ENCODE measurements at places on chromosomes 7 and 10. TPM values are rescaled to one million over a fixed set of nuclear protein-coding genes. Genes with fewer than 3 reads are reported as not detected.

The PSD gene
- total RNA-seq = 0.72 TPM

The SLC26A3 gene
- not detected for total RNA-seq

The AGAP9 gene
- total RNA-seq = 8.3 TPM

The CUZD1 gene
- 0.59 TPM for total RNA-seq

The CYP3A4 gene
- not detected for total RNA-seq

DNA sequence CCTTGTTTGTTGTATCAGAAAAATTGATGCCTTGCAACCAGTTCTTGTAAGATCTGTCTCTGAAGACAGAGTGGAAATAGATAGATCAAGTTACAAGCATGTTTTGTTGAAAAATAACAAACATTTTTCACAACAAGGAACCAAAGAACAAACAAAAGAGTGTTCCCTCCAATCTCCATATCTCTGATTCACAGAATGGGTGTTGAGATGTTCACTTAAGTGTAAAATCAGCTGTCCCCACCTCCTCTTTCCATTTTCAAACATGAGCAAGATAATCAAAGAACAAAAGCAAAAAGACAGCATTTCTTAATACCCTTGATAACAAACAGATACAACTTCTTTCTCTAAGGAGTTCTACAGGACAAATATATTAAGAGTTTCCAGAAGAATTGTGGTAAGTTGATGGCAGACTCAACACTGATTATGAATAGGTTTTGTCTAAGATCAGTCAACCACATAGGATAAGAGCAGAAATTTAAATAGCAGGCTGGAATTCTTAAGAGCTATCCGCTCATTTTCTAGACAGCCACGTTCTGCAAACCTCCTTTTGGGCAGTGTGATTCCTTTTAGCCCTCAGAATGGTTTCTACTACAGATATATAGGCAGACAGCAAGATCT, 970.9 kb upstream of the AUTS2 start:
- no peak for DNase-seq

GRCh38 chr7:20797462-20798080, 10.9 kb upstream of the SP8 start:
- peak; percentile 64 for DNase-seq

GRCh38 chr7:136877990-136878389, 9.5 kb downstream of the CHRM2 start:
- no peak for DNase-seq

- no peak for DNase-seq
Observed at GRCh38 chr7:140403878-140404564, at the start of gene RAB19. Gene RAB19 (plus strand): TSS chr7:140404058. CDS start chr7:140407647, 3,589 bp downstream.

DNA sequence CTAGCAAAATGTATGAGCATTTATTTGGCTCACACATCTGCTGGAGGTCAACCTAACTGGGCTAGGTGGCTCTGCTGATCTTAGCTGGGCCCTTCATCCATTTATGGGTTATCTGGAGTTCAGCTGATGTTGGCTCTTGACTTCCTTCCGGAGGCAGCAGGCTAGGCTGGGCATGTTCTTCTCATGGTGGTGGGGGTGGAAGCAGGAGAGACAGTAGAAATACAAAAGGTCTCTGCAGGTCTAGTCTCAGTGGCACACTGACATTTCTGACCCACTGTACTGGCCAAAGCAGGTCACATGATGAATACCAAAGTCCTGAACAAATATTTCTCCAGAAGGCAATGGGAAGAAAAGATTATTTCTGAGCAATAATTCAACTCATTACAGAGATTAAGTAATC, 334.6 kb downstream of the CRPPA start:
- peak; percentile 53 for DNase-seq

- DNase-seq = no peak
Observed at GRCh38 chr7:51786284-51786683, 469.7 kb upstream of the COBL start.

DNA sequence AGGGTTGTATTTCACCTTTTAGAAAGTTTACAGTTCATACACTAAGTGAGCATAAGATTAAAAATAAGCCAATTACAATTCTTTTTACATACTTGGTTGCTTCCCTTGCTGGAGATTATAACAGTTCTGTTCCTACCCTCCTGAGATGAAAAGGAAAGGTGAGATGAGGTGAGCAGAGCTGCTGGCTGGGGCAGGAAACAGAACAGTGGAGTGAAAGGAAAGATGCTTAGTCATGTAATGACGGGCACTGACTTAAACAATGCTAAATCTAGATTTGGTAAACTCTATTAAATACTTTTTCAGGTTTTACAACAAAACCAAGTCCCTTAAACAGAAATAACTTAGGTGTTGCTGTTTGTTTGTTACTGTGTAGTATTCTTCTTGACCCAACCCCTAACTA, 19.9 kb upstream of the ZEB1 start:
- no peak for DNase-seq

GRCh38 chr7:102975854-102976253, 63.1 kb downstream of the LRRC17 start:
- no peak for DNase-seq

DNA sequence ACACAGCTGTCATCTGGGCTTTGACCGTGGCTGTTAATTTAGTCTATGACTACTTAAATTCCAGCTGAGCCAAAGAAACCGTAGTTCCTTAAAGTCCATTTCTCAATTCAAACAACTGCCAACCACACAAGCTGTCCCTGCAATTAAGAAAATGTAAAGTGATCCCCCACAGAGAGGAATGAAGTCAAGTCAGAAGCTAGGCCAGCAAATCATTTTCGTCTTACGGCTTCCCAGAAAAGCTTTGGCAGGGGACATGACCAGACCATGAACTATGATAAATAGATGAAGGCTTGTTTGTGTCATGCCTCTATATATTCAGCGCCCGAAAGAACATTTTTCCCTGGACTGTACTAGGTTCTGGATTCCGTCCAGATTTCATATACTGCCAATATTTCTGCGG, 54.6 kb downstream of the HACD1 start:
- peak; percentile 77 for DNase-seq
